CD4-positive, alpha-beta T cell treated with Interleukin-6 for 4 hours (primary cell): ENCODE measurements at places on chromosomes 5 and 9.

DNA sequence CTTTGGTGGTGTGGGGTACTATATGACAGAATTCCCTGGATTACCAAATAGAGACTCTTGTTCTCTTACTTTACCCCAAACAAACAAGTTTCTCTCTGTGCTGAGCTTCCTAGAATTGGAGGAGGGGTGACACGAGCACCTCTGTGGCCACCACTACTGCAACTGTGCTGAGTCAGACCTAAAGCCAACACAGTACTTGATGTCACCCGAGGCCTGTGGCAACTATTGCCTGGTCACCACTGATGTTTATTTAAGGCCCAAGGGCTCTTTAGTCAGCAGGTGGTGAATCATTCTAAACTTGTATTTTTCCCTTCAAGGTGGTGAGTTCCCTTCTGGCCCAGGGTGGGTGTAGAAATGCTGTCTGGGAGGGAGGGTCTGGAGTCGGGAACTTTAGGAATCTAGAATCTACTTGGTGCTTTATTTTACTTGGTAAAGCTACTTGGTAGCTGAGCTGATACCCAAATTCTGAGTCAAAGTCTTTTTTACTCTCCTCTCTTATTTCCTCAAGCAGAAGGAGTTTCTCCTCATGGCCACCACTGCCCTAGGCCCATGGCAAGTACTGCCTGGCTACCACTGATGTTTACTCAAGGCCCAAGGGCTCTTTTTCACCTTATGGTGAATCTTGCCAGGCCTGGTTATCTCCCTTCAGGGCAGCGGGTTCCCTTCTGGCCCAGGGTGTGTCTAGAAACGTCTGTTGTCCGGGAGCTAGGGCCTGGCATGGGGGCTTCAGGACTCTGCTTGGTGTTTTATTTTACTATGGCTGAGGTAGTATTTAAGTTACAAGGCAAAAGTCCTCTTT, 9.8 kb downstream of the LURAP1L start:
- no peak for DNase-seq

- no peak for DNase-seq
Measured at GRCh38 chr5:18113721-18114120, 479.5 kb downstream of the TAF11L14 start.

DNA sequence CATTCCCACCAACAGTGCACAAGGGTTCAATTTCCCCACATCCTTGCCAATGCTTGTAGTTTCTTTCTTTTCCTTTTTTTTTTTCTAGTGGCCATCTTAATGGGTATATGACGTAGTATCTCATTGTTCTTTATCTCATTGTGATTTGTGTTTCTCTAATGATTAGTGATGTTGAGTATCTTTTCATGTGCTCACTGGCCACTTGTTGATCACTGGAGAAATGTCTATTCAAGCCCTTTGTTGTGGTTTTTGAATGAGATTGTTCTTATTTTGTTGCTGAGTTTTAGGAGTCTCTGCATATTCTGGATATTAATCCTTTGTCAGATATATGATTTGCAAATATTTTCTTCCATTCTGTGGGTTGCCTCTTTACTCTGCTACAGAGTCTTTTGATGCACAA, 1.6 kb upstream of the TMED9 start:
- DNase-seq = no peak

- no peak for DNase-seq
Measured at GRCh38 chr5:68333649-68334552, 118.3 kb downstream of the PIK3R1 start.

- no peak for DNase-seq
Measured at GRCh38 chr5:39440192-39440957, 15.6 kb upstream of the DAB2 start.

GRCh38 chr5:134603059-134603458, 29.6 kb downstream of the SAR1B start:
- DNase-seq = no peak

- DNase-seq = no peak
Measured at GRCh38 chr5:169826618-169827017, 153.7 kb downstream of the INSYN2B start.

- DNase-seq = no peak
Measured at GRCh38 chr5:28369418-28369817, 1331.0 kb upstream of the CDH9 start.

GRCh38 chr5:130155345-130156011, 251.2 kb downstream of the CHSY3 start:
- DNase-seq = no peak

DNA sequence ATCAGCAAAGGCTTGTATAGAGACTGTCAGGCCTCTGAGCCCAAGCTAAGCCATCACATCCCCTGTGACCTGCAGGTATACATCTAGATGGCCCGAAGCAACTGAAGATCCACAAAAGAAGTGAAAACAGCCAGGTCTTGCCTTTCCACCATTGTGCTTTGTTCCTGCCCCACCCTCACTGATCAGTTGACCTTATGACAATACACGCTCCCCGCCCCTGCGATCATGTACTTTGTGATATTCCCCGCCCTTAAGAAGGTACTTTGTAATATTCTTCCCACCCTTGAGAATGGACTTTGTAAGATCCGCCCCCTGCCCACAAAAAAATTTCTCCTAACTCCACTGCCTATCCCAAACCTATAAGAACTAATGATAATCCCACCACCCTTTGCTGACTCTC, 18.6 kb upstream of the NPM1 start:
- DNase-seq = no peak

DNA sequence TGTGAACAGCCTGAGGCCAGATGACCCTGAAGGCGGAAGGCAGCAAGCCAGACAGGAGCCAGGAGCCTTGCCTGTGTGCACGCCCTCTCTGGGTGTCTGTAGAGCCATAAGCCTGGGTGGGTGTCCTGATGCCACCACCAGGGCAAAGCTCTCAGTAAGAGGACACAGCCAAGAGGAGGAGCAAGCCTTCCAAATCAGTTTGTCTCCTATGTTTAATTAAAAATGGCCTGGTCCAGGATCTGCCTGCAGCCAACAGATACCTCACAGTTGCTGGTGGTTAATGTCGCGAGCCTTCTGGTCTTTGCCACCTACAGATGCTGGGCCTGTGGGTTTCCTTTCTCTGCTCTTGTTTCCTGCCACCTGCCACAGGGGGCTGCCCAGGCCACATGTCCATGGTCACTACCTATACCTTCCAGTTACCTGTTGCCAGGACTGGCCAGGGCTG, 56.9 kb downstream of the SYK start:
- DNase-seq = no peak

GRCh38 chr5:10161778-10162177, 87.9 kb downstream of the ATPSCKMT start:
- DNase-seq = no peak

DNA sequence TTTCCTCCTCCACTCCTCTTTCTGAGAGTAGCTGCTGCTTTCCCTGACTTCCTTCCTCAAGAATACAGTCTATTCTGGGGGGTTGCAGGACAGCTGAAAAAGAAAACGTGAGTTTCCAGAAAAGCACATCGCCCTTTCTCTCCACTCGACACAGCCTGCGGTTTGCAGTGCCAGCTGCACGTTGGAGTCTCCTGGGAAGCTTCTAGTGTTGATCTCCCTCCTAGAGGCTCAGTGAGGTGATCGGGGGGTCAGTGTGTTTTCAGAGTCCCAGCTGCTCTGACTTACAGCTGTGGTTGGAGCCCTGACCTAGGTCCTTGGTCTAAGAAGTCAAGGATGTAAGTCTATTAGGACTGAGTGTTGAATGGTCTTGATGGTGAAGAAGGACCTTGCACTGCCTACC, 25.0 kb upstream of the SUSD3 start:
- DNase-seq = no peak

GRCh38 chr9:108377881-108378280, 477.9 kb downstream of the ACTL7B start:
- no peak for DNase-seq

GRCh38 chr5:25539536-25539935, 894.8 kb upstream of the CDH10 start:
- no peak for DNase-seq
